Dermis blood vessel endothelial cell (primary cell): ENCODE measurements at places on chromosomes 5 and 9.
A peak's percentile ranks its signal among the peaks of the same experiment; 100 is the strongest.

DNA sequence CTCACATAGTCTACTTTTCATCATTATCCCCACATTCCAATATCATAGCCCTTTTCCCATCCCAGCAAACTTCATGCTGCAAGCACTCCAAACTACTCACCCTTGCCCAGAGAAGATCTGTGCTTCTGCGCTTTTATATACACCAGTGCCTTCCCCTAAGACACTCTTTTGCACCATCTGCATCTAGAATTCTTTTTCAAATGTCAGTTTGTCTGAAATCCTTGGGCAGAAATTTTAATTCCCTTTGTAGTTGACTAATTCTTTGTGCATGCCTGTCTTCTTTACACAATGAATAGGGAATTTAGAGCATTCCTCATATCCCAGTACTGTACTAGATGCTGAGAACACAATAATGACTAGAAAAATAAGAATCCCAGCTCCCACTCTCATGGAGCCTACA lies 298.9 kb downstream of the KCNN2 start:
- DNase-seq: no peak

DNA sequence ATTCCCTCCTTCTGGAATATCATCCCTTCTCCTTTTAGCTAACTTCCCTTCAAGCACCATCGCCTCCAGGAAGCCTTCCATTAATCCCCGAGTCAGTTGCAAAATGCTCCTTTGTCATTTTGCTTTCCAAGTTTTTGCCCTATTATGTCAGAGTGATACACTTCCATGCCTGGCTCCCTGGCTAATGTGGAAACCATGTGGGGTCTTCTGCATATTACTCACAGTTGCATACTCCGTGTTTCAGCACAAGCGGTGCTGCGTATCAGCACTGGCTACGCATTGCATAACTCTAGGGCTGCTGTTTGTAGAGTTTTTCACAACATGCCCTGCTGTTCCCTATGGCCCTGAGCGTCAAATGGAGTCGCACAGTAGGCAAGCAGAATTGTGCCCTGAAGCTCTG lies 1.9 kb downstream of the TEX53 start:
- no peak for DNase-seq

DNA sequence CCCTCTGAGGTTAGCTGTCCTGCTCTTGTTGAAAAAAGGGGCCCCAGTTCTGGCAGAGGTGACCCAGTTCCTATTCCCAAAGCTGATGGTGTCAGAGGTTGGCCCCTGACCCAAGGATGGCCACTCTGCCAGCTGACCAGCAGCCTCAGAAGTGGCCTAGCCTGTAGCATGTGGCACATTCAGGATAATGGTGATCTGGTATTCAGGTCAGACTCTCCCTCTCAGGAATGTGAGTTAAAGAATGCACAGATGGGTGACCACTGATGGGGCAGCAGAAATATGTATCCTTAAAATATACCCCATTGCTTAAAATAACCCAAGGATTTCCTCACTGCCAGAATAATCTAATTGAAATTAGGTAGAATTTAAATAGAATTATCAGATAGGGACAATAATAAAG lies 369.2 kb downstream of the SEMA5A start:
- no peak for DNase-seq

GRCh38 chr5:178238711-178239592 lies 6.3 kb upstream of the PHYKPL start:
- no peak for DNase-seq

GRCh38 chr5:138169124-138169523 lies 9.3 kb downstream of the BRD8 start:
- DNase-seq: no peak

DNA sequence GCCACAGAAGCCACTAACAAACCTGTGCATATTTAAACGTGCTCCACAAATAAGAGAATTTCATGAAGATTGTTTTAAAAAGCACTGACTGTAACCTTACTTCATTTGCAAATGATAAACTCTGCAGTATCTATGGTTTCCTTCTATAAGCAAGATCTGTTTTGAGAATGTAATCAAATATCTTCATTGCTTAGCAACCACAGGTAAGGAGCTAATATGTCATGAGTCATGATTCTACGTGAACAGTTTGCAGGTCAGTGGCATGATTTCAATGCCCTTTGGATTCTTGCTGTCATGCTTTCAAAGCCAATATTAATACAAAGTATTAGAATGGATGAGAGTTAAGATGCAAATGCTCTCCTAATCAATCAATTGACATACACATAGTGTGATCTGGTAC lies 325.0 kb downstream of the EDIL3 start:
- DNase-seq: no peak

DNA sequence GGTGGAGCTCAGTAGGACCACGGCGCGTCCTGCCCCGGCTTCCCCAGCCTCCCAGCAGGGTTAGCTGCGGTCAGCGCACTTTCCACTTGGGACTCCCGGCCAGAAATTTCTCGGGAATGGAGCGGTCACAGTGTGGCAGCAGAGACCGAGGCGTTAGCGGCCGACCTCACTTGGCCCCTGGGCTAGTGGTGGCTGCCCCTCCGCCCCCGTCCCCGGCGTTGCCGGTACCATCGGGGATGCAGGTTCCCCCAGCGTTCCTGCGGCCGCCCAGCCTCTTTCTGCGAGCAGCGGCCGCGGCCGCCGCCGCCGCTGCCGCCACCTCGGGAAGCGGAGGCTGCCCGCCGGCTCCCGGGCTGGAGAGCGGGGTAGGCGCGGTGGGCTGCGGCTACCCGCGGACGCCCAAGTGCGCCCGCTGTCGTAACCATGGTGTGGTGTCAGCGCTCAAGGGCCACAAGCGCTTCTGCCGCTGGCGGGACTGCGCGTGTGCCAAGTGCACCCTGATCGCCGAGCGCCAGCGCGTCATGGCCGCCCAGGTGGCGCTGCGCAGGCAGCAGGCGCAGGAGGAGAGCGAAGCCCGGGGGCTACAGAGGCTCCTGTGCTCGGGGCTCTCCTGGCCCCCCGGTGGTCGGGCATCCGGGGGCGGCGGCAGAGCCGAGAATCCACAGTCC lies 460 bp downstream of the DMRTA1 start:
- DNase-seq: peak; percentile 63
